ENCODE measurements at places on chromosomes 4 and X.

DNA sequence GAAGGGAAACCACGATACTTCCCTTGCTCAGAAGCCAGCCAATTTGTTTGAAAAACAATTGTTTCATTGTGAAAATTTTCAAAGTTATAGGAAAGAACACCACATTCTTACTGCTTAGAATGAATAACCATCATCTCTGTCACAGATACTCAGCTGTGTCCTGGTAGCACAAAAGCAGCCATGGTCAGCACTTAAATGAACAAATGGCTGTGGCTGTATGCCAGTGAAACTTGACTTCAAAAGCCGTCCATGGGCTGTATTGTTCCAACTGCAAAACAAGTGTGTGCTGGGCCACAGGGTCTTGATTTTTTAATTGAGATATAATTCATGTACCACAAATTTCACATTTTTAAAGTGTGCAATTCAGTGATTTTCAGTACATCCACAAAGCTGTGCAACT is 19.6 kb downstream of the NSDHL start:
- no peak for DNase-seq

GRCh38 chrX:64186974-64187761 is 18.3 kb downstream of the AMER1 start:
- DNase-seq, result no peak

DNA sequence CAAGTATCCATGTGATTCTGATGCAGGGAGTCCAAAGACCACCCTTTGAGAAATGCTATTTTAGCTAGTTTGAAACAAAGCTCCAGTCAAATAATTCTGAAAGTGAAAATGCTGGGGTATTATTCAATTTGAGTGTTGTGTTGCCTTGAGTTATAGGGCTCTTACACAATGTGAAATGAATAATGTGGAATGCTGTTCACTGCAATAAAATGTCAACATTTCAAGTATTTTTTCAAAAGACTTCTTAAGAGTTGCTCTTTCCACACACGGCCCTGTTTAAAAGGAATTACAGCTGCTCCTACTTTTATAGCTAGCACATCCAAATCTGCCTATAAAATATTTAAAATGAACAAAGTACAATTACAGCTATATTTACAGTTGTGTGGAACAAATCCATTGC is 27.5 kb upstream of the PLS3 start:
- peak; percentile 8 for DNase-seq

DNA sequence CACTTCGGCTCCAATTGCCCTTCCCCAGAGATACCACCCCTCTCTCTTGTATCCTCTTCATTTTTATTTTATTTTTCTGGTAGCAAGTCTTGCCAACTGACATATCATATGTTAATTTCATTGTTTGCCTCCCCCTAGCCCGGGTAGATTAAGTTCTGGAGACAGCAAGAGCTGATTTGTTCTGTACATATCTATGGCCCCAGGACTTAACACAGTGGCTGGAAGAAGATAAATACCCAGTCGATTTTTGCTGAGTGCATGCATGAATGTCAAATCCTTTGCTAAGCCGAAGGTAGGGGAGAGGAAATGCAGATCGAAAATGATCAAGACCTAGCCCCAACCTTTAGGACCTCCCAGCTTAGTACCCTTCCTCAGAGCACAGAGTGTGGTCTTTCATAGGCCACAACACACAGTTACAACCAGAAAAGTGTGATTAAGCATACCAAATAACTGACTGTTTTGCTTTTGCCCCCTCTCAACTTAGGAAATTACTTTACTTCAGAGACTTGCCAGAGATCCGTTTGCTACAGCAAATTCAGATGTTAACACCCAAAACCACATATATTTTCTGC is 58.7 kb upstream of the KLF3 start:
- DNase-seq, result no peak

DNA sequence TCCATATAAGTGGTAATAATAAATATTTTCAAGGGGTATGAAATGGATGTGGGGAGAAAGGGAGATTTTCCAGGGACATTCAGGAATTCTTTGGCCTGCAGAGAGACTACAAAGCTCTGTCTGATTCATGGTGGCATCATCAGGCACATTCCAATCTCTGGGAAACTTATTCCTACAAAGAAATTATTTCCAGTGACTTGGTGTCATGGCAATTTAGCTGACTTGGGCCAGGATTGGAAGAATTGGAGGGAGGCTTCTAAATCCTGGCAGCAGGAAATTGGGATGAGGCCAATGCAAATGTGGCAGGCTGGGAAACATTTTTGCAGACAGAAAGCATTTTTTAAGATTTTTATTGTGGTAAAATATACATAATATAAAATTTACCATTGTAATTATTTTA is 204.6 kb downstream of the RTL9 start:
- peak; percentile 82 for DNase-seq

DNA sequence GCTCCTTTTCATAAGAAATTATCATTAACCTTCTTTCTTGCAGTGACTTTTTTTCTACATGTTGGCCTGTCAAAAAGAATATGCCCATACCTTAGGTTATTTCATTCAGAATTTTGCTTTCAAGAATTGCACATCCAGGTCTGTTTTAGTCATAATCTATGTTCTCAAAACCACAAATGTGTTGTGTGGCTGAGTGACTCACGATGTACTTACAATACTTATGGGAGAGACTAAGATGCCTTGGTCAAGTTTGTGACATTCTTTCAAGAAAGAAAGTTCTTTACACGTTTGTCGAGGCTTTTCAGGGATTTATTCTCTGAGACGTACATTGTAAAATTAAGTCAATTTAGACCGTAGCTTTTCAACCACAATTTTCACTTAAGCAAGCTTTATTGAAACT is 396.7 kb downstream of the FSTL5 start:
- DNase-seq, result peak; percentile 83

- no peak for DNase-seq
These were observed 284.3 kb downstream of the CXXC4 start for GRCh38 chr4:104210420-104210819.

DNA sequence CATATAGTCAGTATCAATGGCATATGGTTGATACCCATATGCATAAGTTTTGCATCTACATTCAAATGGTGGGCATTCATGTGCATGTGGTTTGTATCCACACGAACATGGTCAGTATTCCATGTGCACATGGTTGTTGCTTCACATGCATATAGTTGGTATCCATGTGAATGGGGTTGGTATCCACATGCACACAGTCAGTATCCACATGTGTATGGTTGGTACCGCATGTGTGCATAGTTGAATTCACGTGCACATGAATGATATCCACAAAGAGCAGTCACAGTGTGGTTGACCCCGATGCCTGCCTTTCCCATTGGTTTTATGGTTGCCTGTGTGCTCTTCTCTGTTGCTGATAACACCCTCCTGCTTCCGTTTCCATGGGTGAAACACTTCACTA is 427.9 kb downstream of the STIM2 start:
- DNase-seq, result no peak

- no peak for DNase-seq
These were observed 591 bp upstream of the TSPAN7 start for GRCh38 chrX:38560776-38561125.

DNA sequence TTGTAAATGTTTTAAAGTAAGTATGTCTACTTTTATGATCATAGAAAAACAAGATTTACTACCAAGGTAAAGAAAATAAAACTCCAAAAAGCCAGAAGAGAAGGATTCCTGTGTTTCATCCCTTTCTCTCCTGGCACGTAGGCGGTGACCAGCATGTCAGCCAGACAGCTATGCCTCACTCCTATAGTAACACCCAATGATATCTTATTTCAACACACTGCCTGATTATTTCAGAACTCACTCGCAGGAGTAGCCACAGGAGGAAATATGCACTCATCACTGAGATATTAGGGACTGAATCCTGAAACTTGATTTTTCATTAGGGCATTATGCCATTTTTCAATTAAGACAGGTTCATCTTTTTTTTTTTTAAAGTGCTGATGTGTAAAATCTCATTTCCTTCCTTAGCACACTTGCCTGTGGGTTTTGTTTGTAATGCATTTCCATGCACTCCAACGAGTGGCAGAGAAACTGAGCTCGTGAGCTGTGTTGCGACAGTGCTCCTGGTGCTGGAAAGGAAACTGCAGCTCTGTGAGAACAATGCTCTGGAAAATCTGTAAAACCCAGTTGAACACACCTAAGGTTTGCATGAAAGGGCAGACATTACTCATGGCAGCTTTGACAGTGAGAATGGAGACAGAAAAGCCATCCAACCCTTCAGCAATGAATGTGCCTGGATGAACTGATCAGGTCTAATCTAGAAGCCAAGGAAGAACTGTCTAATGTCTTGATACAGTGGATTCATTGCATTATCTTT is 18.2 kb downstream of the RAI2 start:
- no peak for DNase-seq

DNA sequence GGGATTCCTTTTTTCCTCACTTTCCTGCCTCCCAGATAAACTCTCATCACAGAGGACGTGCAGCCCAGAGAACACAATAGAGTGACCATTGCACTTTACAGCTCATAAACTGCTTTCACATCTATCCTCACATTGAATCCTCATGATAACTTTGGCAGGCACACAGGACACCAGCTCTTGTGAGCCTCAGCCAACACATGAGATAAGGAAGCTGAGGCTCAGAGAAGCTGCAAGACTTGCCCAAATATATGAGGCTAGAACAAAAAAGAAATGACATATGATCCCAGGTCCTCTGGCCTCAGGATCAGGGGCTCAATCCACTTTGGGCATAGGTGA is 85.0 kb upstream of the CPEB2 start:
- no peak for DNase-seq

DNA sequence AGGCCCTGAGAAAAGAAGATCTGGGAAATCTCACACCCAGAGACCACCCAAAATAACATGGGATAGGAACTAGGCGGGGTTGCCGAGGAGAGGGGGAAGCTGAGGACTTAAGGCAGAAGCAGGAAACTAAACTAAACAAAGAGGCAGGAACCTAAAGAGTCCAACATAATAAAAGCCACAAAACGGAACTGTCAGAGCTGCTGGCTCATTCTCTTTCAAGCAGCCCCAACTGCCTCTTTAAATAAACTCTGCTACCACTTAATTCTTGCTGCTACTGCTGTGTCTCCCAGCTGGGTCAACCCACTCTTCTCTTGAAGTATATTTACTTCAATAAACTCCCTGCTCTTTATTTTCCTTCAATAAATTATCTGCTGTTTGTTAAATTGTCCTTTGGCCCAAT is 44.5 kb downstream of the MAGEB16 start:
- DNase-seq, result no peak

DNA sequence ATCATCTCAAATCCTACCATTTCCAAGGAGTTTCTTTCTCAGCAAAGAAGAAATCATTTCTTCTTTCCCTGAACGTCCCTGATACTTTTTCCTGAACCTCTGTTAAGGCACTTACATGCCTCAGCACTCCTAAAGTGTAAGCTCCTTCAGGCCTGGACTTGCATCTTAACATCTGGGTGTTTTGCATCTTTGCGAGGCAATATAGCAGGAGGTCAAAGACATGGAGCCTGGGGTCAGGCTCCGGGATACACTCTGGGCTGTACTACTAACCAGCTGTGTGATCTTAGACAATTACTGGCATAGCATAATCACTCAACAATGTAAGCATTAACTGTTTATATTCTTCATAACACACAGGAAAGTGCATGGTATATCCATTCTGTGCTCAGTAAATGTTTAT is 275.5 kb upstream of the BOD1L1 start:
- no peak for DNase-seq

GRCh38 chr4:150950657-150951288 is 64.3 kb downstream of the LRBA start:
- DNase-seq, result peak; percentile 15

GRCh38 chr4:24910499-24910898 is 2.3 kb downstream of the CCDC149 start:
- peak; percentile 66 for DNase-seq

GRCh38 chr4:27248829-27249228 is 388.2 kb downstream of the STIM2 start:
- peak; percentile 18 for DNase-seq

DNA sequence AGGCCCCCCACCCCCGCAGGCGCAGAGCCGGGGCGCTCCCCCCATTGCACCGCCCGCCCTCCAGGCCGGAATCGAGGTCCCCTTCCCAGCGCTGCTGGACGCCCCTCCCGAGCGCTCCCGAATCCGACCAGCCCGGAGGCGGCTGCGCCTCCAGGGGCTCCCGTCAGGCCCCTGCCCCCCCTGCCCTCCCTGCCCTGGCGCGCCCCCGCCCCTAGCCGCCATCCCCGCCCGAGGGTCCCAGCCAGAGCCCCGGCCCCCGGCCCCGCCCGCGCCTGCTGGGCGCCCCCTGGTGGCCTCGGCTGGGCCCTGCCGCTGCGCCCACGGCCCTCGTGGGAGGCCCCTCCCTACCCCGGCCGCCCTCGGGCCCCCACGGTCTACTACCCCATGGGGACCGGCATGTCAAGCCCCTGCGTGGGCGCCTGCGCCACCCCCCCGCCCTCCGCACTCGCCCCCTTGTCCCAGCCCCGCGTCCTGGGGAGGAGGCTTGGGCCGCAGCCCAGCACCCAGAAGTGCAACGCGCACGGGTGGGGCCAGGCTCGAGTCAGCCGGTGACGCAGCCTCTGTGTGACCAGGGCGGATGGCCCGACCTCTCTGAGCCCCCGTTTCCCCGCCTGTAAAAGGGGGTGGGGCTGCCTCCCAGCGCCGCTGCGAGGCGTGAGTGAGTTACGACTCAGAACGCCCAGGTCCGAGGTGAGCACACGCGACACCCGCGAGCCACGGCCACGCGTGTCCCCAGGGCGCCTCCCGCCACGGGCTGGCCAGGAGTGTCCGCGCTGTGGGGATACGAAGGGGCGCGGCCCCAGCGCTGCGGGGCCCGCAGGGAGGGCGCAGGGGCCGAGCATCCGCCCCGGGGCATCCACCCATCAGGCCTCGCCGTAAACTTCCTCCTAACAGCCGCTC is 104.9 kb downstream of the FAM53A start:
- DNase-seq, result peak; percentile 84

DNA sequence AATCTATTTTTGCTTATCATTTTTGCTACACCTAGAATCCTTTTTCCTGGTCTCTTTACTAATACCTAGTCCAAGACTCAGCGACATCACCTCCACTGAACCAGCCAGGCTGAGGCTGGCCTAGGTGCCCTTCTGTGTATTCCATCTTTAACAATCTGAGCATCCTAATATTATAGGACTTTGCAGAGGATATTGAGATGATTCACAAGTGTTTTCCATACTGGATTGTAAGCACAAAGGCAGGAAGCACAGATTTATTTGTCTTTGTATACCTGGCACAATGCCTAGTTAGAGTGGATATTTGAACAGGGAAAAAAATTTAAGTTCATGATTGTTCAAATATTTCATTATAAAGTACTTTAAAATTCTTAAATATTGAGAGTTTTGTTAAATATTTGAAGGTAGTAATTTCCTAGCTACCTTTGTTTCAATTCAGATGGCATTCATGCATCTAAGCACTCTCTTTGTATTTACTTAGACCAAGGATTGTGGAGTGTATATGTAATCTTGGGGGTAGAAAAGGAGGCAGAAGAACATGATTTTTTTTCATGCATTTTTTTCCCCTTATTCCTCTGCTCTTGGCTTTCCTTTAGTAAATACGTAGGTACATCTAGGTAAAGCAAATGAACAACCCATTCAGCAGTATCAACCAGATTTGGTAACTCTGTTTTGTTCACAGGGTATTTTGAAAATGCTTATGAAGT is 18.4 kb downstream of the SMARCA5 start:
- peak; percentile 9 for DNase-seq

DNA sequence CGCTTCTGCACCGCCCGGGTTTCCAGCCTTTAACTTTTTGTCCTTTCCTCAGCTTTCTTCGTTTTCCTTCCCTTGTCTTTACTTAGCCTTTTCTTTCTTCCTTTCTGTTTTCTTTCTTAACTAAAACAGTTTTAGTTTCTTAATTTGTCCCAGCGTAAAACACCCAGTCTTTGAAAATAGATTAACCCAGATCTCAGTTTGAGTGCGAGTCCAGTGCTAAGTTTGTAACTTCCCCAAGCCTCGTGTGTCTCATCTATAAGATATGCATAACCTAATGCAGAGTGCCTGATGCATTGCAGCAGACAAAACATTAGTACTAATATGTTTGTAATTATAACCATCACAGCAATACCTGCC is 460 bp upstream of the GEMIN8 start:
- peak; percentile 58 for DNase-seq

All from ELR (cell line).